ENCODE measurements at places on chromosomes 4 and X. TPM values are rescaled to one million over a fixed set of nuclear protein-coding genes. Genes with fewer than 3 reads are reported as not detected.

DNA sequence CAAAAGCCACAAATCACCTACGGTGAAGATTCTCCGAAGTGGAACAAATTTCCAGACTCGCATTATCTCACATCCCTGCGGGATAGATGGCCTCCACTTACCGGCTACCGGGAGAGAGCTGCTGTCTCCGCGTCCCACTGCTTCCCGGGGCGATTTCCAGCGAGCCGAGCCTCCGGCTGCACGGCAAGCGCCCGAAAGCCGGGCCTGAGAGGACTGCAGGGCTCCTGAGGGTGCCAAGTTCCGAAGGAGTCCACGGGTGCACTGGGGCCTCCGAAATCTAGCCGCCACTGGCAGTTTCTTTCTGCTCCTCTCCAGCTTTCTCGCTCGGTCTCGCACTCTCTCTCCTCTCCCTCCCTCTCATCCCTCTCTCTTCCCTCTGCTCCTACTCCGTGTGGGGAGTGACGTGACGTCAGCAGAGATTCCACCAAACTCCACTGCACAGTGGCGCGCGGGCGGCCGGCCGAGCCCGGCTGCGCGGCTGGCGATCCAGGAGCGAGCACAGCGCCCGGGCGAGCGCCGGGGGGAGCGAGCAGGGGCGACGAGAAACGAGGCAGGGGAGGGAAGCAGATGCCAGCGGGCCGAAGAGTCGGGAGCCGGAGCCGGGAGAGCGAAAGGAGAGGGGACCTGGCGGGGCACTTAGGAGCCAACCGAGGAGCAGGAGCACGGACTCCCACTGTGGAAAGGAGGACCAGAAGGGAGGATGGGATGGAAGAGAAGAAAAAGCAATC lies 14.0 kb upstream of the PITX2 start:
- H3K36me3 ChIP-seq, result no peaks in the 10 kb centered on the region
- no peak overlapping the region for H3K27ac ChIP-seq
- H3K4me1 ChIP-seq, result peaks cover 21% of the 10 kb centered on the region

- H3K4me3 ChIP-seq, result no peak overlapping the region
- no peak overlapping the region for H3K27ac ChIP-seq
- no peaks in the 10 kb centered on the region for H3K36me3 ChIP-seq
- peaks cover 21% of the 10 kb centered on the region for H3K4me1 ChIP-seq
- no peaks in the 10 kb centered on the region for H3K27me3 ChIP-seq
- DNase-seq, result peak; percentile 40
Observed at GRCh38 chrX:47578692-47579091, 3.5 kb upstream of the TIMP1 start.

Gene PAGE2
- not detected for total RNA-seq

Gene MGARP
- not detected for total RNA-seq

Gene HMGN5
- total RNA-seq, result 2.9 TPM

Gene TEX11
- total RNA-seq, result not detected

Data from lower lobe of right lung (tissue), 2 donors.